Pancreas (tissue), 10 donors: ENCODE measurements at places on chromosomes 6 and 20.

DNA sequence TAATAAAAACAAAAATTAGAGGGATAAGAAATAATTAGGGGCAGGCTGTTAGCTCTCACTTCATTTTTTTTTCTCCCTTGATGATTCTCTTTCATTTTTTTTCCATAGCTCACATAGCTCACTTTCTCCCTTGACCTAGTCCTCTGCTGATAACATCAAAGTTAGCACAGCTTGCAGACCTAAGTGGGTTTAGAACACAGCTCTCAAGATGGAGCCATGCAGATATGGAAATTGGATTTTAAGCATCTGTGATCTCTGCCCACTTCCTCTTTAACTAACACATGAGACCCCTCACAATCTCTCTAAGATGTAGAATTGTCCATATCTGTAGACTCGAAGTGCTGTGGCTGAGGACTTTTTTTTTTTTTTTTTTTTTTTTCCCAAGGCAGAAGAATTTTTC, 257.1 kb downstream of the SOX4 start:
- DNase-seq: no peak

DNA sequence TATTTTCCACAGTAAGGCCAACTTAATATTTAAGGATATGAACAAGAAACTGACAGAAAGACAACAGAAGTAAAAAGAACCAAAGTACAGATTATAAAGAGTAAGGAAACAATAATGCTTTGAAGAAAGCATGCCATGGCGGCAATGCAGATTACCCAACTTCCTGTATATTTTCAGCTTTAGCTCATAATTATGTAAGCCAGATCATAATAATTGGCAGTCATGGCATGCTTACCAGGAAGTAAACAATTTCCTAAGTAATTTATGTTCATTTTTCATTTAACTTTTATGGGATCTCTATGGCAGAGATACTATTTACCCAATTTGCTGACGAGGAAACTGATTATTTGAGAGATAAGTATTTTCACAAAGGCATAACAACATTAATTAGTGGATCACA, 988.7 kb downstream of the HACE1 start:
- no peak for DNase-seq

GRCh38 chr20:17202673-17203072, 24.2 kb upstream of the PCSK2 start:
- no peak for DNase-seq

DNA sequence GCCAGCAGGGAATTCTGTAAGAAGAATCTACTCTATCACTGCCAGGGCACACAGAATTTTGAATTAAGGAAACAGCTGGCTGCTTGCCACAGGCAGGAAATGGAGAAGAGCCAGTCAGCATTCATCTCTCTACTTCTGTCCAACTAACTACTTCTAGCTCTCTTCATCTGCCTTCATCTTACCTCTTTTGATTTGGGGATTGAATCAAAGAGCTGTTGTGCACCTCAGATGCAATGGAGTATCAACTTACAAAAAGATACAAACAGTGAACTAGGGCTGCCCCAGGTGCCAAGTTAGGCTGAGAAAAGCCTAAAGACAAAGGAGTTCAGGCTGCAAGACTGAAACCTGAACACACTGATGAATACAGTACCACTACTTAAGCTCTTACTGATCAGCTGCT, 82.0 kb downstream of the PTPRK start:
- no peak for DNase-seq

DNA sequence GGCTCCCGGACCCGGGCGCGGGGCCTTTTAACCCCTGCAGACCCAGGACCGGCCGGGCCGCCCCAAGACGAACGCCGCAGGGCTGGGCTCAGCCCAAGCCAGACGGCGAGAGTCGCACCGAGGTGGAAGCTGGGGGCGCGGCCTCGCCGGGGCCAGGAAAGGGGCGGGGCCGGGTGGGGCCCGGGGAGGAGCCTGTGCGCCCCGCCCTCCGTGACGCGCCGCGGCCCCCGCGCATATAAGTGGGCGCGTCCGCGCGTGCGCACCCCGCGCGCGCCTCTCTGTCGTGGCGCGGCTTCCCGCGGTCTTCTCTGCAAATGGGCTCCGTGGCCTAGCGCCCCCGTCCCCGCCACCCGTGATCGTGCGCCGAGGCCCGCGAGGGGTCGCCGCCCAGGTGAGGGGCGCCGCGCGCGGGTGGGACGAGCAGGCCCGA, at the start of gene PPDPF:
Gene PPDPF, plus strand, starts transcription at position 262 of the 430 bp plus-strand sequence. CDS start 544 bp downstream, outside the sequence.
- peak; percentile 73 for DNase-seq

GRCh38 chr6:17964633-17965032, 22.8 kb downstream of the KIF13A start:
- DNase-seq: no peak

DNA sequence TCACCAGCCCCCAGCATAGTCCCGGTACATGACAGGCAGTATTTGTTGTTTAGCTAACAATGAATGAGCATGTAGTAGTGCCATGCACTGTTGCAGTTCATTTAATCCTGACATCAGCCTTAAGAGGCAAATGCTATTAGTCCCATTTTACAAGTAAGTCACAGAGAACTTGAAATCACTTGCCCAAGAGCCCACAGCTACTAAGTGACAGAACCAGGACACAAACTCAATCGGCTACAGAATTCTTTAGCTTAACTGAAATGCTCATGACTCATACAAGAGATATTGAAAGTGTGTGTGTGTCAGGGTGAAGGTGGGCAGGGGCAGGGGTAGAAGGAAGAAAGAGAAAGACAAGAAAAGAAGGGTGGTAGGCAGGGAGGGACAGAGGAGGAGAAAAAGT, 52.7 kb downstream of the UNC5CL start:
- DNase-seq: no peak

DNA sequence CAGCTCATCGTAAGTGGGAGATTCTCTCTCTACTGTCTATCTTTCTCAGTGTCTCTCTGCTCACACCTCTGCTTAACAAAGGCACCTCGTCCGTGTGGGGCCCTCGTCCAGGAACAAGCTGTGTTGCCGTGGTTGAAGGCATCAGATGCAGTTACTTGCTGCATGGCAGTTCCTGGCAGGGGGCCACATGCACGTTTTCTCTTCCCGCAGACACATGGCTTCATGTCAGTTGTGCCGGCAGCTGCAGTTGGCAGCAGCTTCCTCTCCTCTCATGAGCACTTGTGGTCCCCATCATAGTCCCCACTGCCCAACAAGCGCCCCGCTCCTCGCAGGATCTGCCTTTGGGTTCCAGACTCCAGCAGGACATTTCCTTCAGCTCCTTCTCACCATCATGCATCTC, 7.1 kb upstream of the AFDN start:
- no peak for DNase-seq

DNA sequence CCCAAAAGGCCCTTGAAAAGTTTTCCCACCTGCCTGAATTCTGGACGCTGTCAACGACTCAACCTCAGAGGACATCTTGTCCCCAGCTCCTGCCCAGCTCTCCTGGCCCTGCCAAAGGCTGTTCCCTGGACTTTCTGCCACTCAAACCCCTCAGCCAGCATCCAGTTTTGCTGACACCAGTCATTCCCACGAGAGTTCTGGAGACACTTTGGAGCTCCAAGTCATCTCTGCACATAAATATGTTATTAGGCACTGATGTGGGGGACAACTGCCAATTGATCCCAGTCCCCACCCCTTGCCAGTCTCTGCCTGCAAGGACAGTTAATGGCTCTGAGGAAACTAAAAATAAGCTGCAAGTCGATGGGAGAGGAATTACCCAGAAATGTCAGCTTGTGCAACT, 38.9 kb upstream of the KCNB1 start:
- DNase-seq: no peak
